ENCODE measurements at places on chromosomes 2 and 18.

GRCh38 chr18:63480476-63480875 lies 3.7 kb downstream of the SERPINB5 start:
- no peak for DNase-seq

- DNase-seq = no peak
Measured at GRCh38 chr2:211724933-211725332, 813.7 kb downstream of the ERBB4 start.

DNA sequence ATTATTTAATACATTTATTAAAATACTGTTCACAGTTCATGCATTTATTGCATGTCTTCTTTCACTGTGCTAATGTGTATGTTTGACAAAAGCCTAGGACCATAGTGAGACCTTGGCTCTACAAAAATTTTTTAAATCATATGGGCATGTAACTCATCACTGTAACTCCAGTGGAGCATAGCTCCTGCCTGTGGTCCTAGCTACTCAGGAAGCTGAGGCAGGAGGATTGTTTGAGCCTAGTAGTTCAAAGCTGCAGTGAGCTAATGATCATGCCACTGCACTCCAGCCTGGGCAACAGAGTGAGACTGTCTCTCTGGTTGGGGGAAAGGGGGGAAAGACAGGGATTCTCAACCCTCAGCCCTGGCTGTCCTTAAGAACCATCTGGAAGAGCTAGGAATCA lies 137.8 kb downstream of the PRKCE start:
- DNase-seq = no peak

GRCh38 chr2:130972410-130972809 lies 120.8 kb downstream of the FAM168B start:
- DNase-seq = no peak

DNA sequence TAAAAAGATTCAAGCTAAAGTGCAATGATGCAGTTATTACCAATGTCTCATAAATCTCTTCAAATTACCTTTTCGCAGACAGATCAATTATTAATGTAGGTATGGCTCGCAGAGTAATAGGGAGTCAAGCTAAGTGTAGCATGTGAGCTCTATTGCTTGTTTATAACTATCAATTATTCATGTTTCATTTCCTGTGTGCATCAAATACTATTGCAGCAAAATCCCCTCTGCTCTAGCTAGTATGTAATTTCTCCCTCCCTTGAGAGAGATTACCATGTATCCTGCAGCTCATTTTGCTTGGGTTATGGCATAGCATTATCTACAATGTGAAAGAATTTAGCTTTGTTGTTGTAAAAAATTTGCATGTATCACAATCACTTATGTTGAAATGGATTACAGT lies 65.6 kb upstream of the SCN1A start:
- no peak for DNase-seq

GRCh38 chr18:23377669-23378301 lies 75.3 kb upstream of the RIOK3 start:
- DNase-seq = no peak

GRCh38 chr2:215728504-215729065 lies 284.8 kb downstream of the MREG start:
- no peak for DNase-seq

All from activated CD4-positive, alpha-beta T cell treated with anti-CD3 and anti-CD28 coated beads for 24 hours (primary cell).